ENCODE measurements at places on chromosomes 2 and 18.

GRCh38 chr2:230925443-230925878, 419 bp upstream of the GPR55 start:
- ATAC-seq = no peak

GRCh38 chr18:50956116-50956515, 11.7 kb upstream of the ELAC1 start:
- ATAC-seq = no peak

- no peak for ATAC-seq
These were observed 1392.1 kb upstream of the CELF4 start for GRCh38 chr18:38957736-38958135.

- ATAC-seq = no peak
These were observed 315.2 kb downstream of the FIGN start for GRCh38 chr2:163420604-163421003.

DNA sequence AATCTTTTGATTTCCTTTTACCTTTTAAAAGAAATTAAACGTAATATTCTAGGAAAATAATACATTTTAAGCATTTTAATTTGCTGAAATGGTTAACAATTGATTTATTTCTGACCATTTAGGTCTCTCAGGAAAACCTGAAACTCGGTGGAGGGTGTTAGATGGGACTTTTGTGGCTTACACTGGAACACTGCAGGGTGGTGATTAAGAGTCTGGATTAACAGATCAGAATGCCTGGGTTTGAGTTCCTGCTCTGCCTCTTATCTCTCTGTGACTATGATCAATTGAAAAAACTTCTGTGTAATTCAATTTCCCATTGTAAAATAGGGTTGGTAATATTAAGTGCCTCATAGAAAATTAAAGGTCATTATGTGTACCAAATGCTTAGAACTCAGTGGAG, 168.7 kb downstream of the UBE2E3 start:
- ATAC-seq = no peak

- ATAC-seq = no peak
These were observed at the start of gene CRYGC for GRCh38 chr2:208129744-208130711. CRYGC (minus strand) TSS chr2:208129828; CDS start chr2:208129792, 36 bp downstream.

DNA sequence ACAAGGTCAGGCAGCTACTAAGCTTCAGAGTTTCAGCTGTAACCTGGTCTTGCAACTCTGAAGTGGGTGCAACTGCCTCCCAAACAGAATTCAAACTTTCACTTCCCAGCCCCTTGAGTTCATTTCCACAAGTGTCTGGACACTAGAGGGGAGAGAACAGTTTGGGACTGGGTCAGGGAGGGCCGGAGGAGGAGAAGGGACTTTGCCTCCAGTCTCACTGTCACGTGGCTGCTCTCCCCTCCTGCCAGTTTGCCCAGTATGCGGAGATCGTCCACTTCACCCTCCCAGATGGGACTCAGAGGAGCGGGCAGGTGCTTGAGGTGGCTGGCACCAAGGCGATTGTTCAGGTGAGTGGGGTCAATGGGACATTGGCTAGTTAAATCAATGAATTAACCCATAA, 20.6 kb upstream of the ANKRD53 start:
- no peak for ATAC-seq

- no peak for ATAC-seq
These were observed 247.7 kb downstream of the TWIST2 start for GRCh38 chr2:239095460-239096081.

DNA sequence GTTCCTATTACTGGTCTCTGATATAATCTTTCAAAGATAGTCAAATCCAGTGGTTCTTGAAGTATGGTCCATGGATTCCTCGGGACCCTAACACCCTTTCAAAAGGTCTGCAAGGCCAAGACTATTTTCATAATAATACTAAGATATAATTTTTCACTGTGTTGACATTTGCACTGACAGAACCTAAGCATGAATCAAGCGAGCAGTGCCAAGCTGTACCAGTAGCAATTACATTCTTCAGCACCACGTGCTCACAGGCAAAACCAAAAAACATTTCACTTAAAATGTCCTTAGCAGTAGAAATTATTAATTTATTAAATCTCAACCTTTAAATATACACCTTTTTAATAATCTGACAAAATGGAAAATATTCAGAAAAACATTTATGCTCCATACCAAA, 59.1 kb downstream of the EIF2AK3 start:
- no peak for ATAC-seq

GRCh38 chr2:30072250-30072842, 74.5 kb upstream of the YPEL5 start:
- ATAC-seq = peak; percentile 38

DNA sequence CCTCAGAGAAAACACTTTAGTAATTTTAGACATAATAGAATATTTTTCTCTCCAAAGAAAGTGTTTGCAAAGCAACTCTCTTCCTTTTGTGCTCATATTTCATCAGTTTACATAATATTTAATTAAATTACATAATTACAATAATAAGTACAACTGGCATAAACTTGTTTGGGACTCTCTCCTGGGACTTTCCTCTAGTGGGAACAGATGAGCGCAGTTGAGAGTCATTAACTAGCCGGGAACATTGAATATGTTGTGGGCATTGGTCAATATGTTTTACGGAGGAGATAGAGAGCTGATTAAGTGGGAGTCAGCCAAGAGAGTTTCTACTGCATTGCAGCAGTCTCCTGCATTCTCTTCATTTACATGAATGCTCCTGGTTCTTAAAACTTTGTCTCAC, 607.7 kb downstream of the ARHGAP15 start:
- no peak for ATAC-seq

DNA sequence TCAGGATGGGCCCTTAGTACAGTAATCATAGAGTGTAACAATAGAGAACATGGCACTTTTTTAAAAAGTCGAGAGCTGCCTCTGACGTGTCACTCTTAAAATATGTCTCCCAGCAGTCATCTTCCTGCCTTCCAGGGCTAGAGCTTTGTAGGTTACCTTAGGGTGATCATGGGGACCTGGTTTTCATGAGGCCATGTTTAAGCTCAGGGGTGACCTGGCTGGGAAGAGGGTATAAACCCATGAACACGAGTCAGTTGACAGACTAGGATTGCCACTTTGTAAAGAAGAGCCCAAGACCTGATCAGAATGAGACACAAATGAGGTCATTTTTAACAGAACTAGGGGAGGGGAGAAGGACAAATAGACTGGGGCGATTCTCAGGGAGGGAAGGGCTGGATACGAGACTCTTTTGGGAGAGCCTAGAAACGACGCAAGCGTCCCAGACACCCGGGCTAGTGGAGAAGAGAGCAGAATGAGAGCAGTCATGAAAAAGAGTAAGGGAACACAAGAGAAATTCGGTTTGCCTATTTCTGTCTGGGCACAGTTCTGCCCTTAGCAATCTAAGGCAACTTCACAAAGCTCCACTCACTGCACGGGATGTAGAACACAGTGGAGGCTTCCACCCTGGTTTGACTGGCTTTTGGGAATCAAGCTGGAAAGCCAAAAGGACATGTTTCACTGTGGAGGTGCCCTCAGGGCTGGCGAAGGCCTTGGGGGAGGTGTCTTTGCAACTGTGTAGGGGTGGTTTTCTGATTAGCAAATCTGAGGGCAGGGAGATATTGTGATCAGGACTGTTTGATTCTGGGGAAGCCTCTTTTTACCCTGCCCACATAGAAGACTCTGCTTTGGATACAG, 1.8 kb upstream of the RAB31 start:
- ATAC-seq = no peak

DNA sequence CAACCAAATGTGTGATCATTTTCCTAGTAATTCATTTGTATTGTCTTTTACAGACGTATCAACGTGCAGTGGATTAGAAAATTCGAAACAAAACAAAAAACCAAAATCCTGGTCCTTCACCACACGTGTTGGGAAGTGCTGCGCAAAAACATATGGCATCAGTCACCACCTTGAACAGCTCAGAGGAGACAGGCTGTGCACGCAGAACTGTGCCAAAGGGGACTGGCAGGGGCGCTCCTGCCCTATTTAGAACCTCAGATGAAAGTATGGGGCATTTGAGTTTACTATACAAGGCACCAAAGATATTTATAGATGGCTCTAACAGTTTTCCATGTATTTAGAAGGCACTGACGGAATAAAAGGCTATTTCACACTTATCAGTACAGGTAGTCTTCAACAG, 42.3 kb downstream of the NOL10 start:
- no peak for ATAC-seq

- no peak for ATAC-seq
These were observed 59.9 kb downstream of the ZRANB3 start for GRCh38 chr2:135471106-135471505.

GRCh38 chr2:191302459-191303139, 57.4 kb downstream of the MYO1B start:
- ATAC-seq = no peak

DNA sequence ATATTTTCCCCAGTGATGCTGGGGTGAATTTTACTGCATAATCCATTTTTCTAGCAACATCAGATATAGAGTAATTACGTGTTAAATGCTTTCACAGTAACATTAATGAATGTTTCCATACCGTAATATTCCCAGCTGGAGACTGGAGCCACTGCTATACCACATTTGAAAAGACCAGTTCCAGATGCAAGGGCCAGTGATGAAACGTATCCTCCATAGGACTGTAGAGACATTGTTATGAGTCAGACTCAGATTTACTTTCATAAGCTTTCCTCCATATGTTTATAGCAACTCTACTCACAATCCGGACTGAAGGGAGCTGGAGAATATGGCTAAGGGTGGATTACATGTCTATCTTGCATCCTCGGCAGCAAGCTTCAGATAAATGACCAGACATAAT, 22.7 kb upstream of the GCG start:
- no peak for ATAC-seq

GRCh38 chr2:29013057-29013780, 32.1 kb downstream of the TOGARAM2 start:
- ATAC-seq = no peak

- no peak for ATAC-seq
These were observed 108.2 kb upstream of the CXCR4 start for GRCh38 chr2:136225950-136226835.

GRCh38 chr18:44715245-44715644, 34.6 kb downstream of the SETBP1 start:
- ATAC-seq = no peak

DNA sequence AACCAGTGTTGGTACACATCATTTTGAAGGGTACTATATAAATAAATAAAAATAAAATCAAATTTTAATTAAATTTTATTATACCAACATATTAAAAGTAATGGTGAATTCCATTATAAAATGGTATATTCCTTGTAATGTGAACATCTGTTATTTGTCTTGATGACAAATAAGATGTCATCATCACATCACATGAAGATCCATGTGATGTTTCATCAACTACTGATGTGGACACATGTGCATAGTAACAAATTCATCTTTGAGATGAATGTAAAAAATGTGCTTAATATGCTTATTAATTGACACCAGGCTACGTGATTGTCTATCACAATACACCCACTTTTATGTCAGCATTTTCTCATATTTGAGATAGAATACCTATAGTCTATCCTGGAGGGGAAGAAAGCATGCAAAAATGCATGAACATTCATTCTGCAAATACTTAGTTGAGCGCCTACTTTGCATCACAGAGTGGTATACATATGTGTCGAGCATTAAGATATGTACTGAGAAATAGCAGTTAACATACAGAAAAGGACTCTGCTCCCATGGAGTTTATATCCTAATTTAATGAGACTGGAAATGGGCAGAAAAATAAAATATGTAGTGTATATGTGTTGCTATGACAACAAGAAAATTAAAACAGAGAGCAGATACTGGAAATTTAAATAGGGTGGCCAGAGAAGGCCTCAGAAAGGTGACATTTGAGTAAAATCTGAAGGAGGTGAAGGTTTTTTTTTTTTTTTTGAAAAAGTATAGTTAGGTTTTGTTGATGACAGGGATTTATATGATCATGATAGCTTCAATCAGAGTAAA, 281.1 kb downstream of the ARHGAP15 start:
- peak; percentile 45 for ATAC-seq

GRCh38 chr2:63344575-63345284, 243.5 kb downstream of the WDPCP start:
- no peak for ATAC-seq

- ATAC-seq = no peak
These were observed 73.0 kb upstream of the RGPD5 start for GRCh38 chr2:109721135-109721534.

DNA sequence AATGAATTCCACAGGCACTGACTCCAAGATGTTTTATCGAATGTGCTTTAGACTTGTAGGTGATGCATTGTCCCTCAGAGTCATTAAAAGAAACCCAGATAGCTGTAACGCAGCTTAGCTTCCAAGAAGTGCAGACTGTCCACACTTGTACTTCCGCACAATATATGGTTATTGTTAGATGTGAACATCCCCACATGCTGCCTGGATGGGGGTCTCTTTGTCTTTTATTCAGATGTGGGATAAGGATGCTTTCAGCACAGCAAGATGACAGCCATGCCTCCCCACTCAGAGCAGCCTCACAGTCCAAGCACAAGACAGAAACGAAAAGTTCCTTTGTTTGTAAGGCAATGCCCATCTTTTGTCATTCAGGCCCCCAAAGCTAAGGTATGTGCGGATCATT, 416.6 kb downstream of the HRH4 start:
- ATAC-seq = no peak

GRCh38 chr2:28287256-28287915, 105.3 kb upstream of the FOSL2 start:
- ATAC-seq = no peak

All from activated CD4-positive, CD25-positive, alpha-beta regulatory T cell treated with anti-CD3 and anti-CD28 coated beads, Interleukin-2, amount 50 U/mL, for 24 hours (primary cell).